G401 (cell line): ENCODE measurements at places on chromosomes 5 and 9. TPM values are rescaled to one million over a fixed set of nuclear protein-coding genes. Genes with fewer than 3 reads are reported as not detected.

TMEM8B gene
- total RNA-seq = 1.2 and 2.5 TPM in 2 replicates

DNA sequence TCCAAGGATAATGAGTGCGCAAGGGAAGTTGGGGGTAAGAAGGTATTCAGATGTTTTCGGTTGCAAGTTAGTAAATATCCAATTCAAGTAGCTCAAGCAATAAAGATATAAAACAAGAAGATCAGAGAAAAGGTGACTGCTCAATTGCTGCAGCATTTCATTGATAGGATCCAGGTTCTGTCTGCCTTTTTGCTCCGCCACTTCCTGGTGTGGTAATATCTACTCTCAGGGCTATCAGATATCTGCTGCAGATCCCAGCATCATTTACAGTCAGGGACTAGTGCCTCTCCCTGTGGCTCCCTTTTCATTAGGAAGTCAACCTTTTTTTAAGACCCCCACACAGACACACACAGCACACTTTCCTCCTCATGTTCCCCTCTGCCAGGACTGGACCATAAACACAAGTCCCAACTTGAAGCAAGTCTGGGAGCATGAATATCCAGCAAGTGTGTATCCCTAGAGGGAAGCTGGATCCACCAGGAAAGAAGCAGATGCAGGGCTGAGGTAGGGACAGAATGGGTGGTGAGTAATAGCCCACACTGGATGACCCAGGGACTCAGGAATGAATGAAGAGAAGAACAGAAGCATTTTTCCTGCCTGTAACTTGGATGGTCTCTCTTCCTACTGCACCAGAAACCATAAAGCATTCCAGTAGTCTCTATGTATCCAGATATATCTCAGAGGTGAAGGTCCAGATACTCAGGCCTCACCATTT, 53.7 kb downstream of the ZNF622 start:
- DNase-seq = no peak

SLC25A25 gene
- 25.5 and 29.0 TPM in 2 replicates for total RNA-seq

DNA sequence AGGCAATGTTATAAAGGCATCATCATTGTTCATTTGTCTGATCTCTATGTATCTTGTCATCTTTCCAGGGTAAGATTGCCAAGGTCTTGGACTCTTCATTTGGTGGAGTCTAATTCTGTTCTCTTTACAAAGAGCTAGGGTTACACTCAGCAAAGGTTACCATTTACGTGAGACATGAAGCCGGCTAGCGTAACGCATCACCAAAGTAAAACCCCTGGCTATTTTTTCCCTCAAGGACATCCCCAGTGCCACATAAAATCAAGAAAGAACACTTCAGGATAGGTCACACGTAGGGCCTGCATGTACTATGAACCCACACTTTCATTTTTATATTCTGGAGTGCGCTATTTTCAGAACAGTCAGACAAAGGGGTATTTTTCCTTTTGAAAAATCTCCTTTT, 20.0 kb upstream of the MYOT start:
- no peak for DNase-seq

TNFSF8 gene
- not detected in 2 replicates for total RNA-seq

DNA sequence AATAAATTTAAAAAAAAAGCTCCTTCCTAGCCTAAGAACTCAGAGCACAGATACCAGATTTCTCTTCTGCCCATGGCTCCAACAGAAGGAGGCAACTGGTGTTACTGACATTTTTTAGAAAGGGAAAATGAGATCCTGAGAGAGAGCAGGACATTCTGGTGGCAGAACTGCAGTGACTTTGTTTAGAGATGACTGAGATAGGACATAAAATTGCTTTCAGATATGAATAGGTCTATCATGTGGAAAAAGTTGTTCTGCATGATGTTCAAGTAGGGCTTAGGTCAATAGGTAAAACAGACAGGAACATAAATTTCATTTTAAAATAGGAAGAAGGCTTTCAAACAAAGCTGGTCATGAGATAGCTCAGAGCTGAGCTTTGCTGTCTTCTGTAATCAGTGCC, 49.6 kb downstream of the NIPAL4 start:
- no peak for DNase-seq

SLC26A2 gene
- total RNA-seq = 4.8 and 10.2 TPM in 2 replicates

DNA sequence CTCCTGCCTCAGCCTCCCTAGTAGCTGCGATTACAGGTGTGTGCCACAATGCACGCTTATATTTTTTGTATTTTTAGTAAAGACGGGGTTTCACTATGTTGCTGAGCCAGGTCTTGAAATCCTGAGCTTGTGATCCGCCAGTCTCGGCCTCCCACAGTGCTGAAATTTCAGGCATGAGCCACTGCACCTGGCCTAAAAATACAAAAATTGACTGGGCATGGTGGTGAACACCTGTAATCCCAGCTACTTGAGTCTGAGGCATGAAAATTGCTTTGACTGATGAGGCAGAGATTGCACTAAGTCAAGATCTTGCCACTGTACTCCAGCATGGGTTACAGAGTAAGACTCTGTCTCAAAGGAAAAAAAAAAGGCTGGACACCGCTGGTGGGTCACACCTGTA, 13.1 kb upstream of the DYNC2I2 start:
- DNase-seq = no peak

- no peak for DNase-seq
Measured at GRCh38 chr9:95229230-95229915, 88.1 kb downstream of the FANCC start.

GRCh38 chr9:130768265-130768664, 66.8 kb upstream of the ABL1 start:
- no peak for DNase-seq

GRCh38 chr5:103340717-103341388, 82.3 kb downstream of the MACIR start:
- DNase-seq = no peak

DNA sequence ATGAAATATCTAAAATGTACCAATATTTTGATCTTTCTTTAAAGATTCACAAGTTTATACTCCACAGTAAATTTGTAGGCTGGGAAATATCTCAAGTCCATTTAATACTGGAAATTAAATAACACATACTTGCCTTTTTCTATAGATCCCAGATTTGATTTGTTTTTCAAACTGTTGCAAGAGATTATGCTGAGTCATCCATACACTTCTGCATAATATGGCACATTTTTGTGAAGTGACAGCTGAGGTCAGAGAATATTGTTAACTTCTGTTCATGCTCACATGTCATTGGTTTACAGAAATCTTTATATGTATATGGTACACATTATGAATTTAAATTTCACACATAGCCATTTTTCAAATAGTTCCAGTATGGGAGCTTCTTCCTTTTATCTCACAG, 1066.3 kb upstream of the NUDT12 start:
- no peak for DNase-seq

KCNMB1 gene
- not detected in 2 replicates for total RNA-seq

TSSK1B gene
- total RNA-seq = not detected in 2 replicates

SPATA31E1 gene
- total RNA-seq = not detected in 2 replicates

UBAP2 gene
- 15.2 and 26.0 TPM in 2 replicates for total RNA-seq

ADAMTS12 gene
- total RNA-seq = not detected in 2 replicates

NUTM2G gene
- not detected in 2 replicates for total RNA-seq

PIGO gene
- total RNA-seq = 19.0 and 21.6 TPM in 2 replicates

- no peak for DNase-seq
Measured at GRCh38 chr5:102924963-102925362, 169.9 kb downstream of the PAM start.

- no peak for DNase-seq
Measured at GRCh38 chr9:83204047-83204446, 141.1 kb upstream of the RASEF start.
